ENCODE measurements at places on chromosomes 6 and 20.

DNA sequence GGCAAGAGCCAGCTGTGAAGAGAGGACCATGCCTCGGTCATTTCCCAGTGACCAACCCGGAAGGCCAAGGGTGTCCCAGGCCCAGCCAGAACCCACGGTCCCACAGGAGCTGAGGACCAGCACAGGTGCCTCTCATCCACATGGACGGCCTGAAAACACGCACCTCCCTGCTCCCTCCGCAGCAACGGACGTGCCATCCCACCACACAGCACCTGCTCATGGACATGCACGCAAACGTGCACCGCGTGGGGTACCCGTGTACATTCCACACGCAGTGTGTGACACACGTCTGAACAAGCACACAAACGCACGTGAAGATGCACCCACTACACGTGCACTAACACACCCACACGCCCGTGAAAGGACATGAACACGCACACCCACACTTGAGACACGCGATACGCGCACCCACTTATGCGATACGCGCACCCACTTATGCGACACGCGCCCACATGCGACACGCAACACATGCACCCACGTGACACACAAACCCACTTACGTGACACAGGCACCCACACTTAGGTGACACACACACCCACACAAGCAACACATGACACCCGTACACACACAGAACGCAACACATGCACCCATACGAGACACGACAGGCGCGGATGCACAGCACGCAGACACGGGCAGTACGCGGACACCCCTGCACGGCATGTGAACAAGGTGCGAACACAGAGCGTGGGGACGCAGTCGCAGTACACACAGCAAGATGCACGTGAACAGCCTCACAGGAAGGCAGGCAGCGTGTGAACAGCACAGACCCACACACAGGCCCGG is 30.1 kb downstream of the LAMA5 start:
- DNase-seq = no peak

- DNase-seq = no peak
These were observed 27.0 kb upstream of the SLC32A1 start for GRCh38 chr20:38697306-38697705.

DNA sequence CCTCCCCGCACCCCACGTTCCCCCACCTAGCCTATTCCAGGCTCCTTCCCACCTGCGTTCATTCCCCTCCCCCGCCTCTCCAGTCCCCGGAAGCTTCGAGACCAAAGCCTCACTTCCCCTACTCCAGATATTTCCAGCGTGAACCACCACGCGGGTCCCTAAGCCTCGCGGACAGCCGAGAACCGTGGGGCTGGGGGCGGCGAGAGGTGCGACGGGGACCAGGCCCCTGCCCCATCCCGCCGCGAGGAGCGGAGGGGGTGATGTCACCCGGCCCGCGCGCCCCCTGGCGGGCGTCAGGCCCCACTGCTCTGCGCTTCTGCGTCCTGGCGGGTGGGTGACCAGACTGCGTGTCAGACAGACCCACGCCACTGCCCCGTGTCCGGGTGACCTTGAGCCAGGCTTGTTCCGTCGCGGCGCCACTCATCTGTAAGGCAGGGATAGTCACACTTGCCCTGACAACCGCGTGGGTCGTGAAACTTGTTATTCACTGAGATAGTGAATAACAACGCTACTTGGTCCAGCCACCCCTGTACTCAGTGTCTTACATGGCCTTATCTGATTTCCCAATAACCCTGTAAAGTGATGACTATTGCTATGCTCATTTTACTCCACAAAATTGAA is 9.0 kb upstream of the HSP90AB1 start:
- peak; percentile 71 for DNase-seq

DNA sequence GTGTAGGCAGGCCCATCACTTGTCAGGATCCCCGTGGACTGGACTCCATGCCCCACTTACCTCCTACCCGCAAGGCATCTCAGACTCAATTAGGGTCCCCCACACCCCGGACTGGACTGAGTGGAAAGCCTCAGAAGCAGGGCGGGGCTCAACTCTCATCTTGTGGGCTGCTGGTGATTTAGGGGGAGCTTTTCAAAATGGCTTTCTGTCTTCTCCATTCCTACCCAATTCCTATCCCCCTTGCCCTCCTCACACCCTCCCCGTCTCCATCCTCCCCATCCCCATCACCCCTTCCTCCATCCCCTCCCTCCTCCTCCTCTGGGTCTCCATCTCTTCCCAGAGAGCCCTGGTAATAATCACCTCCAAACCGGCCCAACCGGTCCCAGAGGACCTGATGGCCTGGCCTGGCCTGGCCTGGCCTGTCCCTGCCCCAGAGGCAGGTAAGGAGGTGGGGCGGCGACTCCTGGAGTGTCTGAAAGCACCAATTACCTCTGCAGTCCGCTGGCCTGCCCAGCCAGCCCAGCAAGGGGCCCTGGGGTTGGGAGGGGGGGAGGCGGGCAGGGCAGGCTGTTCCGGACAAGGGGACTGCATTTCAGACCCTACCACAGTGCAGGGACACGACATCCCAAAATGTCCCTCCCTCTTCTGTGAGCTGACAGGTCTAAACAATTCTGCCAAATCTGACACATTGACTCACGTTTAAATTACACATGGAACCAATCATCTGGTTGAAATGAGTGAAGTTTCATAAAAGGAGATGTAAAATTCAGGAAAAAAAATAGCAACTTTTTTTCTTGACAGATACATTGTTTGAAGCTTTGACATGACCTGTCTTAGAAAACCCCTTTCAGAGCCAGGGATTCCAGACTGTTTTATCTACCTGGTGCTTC is 24.8 kb downstream of the MAFB start:
- no peak for DNase-seq

- no peak for DNase-seq
These were observed 205.5 kb downstream of the TFAP2B start for GRCh38 chr6:51024126-51024525.

GRCh38 chr6:5541751-5542432 is 280.6 kb downstream of the FARS2 start:
- DNase-seq = no peak

DNA sequence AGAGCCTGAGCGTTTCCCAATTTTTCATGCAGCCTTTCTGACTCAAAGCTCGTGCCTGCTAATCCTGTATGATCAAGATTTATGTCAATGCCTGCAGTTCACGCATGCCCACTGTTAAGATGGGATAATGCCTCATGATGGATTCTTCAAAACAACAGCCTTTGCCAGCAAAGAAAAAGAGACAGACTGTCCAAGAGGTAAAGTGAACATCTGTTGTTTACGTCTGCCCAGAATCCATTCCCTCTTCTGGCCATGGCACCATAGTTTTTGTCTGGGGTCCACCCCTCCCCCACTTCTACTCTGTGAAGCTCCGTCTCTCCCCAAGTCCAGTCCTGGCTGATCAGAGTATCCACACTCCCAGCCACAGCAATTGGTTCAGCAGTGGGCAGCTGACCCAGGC is 91.9 kb upstream of the EYA2 start:
- peak; percentile 97 for DNase-seq

- DNase-seq = peak; percentile 21
These were observed 103.5 kb downstream of the BFSP1 start for GRCh38 chr20:17427638-17428037.

DNA sequence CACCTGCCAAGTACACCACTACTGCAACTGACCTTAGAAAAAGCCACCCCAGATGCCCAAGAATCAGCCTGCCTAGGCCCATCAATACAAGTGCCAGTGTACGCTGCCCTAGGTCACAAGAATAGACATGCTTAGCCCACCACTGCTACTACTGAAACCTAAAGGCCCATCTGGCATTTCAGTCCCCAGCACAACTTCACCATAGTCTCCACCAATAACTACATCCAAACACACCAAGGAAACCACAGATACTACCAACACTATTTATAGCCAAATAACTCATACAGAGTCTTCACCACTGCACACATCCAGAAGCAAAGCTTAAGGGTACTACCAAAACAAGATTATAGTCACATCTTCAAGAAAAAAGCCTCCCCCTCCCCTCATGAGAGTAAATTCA is 28.2 kb downstream of the TREML4 start:
- DNase-seq = no peak

DNA sequence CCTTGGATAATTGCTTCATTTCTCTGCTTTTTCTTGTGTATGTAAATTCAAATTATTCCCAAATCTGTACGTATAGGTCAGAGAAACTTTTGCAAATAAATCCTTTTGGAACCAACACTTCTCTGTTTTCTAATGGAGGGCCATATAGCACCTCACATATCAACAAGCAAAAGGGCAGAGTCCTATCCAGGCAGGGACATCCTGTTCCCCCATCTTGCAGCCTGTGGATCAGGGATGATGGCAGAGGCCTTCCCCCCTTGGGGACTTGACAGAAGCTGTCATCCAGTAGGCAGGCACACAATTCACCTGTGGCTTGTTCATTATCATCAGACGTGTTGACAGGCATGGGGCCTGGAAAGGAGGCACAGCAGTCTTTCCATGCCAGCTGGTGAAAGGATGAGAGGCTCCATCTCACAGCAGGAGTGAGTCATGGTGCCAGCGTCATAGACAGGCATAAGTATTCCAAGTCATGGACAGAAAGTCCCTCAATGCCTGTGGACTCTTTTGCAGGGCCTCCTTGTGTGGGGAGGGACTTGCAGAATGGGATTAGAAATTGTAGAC is 31.8 kb upstream of the PLEKHG1 start:
- peak; percentile 82 for DNase-seq

- DNase-seq = no peak
These were observed 198.6 kb downstream of the TMEM242 start for GRCh38 chr6:157124485-157125254.

- peak; percentile 86 for DNase-seq
These were observed 612 bp downstream of the TNNC2 start for GRCh38 chr20:45826381-45827019.

GRCh38 chr6:78623554-78623953 is 243.8 kb upstream of the IRAK1BP1 start:
- no peak for DNase-seq

GRCh38 chr6:56025795-56026194 is 150.4 kb upstream of the BMP5 start:
- no peak for DNase-seq

DNA sequence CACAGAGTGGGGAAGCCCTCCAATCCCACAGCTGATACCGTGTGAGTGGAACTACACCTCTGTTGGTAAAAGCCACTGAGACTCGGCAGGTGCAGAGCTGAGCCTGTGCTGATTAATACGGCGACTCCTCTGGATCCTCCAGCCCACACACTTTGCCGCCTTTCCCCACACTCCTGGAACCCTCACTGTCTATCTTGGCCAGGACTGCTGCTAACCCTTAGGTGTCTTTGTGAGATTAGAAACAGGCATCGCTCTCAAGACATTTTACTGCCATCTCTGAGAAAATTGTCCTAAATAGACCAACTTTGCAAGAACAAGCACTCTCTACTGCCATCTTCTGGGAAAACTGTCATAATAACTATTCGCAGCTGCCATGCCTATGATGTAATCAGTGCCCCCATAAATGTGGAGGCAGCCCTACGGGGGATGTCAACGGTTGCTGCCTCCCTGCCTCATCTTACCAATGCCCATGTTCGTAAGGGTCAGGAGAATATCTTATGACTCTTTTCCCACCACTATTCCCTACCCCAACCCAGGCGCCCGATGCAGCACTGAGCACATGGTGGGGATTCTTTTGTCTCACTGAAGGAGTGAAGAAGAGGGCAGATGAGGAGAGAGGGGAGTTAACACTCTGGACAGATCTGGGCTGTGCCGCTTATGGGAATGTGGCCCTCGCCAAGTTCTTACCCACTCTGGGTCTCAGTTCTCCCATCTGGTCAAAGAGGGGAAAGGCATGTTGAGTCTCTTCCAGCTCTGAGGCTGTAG is 26.1 kb upstream of the KCNB1 start:
- DNase-seq = peak; percentile 95

DNA sequence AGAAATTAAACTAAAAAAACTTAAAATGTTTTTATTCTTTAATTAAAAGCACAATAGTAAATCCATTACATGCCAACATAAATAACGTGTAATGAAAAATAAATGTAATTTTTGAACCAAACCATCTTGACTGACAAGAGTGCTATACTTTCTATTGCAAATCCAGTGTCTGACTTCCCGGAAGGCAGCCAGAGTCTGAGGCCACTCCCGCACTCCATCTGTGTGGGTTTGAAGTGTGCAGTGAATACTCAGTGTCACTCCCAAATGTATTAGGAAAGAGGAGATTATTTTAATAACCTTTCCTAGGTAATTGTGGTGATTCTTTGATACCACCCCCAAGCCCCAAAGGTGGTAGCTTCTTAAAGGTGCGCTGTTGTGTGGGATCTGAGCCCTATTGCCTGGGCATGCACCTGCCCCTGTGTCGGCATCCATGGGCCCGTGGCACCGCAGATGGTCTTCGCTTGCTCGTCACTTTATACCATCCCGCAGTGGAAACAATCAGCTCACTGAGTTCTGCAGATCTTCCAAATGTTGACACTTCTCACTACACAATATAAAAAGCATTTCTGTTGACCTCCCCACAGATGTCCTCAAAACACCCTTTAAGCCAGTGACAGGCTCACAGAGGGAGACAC is 391.2 kb downstream of the THBS2 start:
- DNase-seq = no peak

GRCh38 chr6:167398214-167399050 is 73.5 kb downstream of the TTLL2 start:
- no peak for DNase-seq

GRCh38 chr20:49843139-49843538 is 30.5 kb downstream of the SLC9A8 start:
- DNase-seq = no peak

- DNase-seq = no peak
These were observed at the start of gene KCNK16 for GRCh38 chr6:39322306-39322850. Gene KCNK16 (minus strand): TSS chr6:39322702. CDS start chr6:39322540, 162 bp downstream.

GRCh38 chr6:64672131-64672530 is 1034.9 kb downstream of the EYS start:
- DNase-seq = no peak
